ENCODE measurements at places on chromosomes 11 and 22.

GRCh38 chr11:113119074-113119473, 157.9 kb downstream of the NCAM1 start:
- DNase-seq = no peak

DNA sequence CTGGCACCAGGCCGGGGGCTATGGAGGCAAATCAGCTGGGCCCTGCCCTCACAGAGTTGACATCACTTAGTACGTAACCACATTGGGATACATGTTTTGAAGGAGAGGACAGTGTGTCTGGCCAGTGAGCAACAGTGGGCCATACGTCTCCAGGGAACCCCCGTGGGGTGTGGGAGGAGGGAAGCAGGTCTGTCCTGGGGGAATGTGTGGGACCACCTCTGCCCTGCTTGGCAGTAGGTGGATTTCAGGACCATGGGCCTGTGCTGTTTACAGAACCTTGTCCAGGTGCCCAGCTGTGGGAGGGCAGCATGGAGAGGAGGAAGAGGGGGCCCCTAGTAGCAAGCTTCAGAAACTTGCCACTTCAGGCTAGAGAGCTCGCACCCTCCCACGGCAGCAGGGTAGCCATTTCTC, 21.0 kb downstream of the P2RY2 start:
- no peak for DNase-seq

DNA sequence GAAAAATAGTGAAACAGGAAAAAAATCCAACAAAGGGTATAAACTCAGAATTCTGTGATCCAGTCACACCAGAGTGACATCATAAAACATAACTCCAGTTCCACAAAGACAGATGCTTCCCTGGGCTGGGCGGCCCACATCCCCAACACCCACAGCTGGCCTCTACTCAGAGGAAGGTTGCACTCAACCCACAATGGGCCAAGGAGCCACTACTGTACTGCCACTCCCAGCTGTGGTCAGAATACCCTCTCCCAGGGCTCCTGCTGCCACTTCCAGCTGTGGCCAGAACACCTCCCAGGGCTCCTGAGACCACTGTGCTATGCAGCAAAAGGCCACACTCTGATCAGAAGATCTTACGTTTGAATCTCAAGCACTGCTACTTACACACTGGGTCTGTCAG, 18.3 kb downstream of the SMCO4 start:
- DNase-seq = no peak

DNA sequence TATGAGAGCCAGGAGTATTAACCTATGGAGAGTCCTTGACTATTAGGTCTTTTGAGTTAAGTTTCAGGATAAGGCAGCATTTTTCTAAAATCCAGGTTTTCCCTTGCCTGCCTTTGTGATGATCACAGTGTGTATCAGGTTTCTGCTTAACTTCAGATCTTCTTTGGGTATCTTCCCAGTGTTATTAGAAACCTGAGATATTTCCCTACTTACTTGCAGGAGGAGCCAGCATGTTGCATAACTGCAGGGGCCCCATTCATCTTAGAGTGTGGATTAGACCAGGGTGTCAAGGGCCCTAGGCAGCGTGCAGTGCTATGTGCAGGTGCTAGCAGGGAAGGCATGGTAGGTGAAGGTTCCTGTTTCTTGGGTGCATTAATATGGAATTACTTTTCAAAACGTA, 69.5 kb downstream of the ZNRF3 start:
- peak; percentile 47 for DNase-seq

GRCh38 chr22:36922711-36923110, 9.3 kb downstream of the CSF2RB start:
- DNase-seq = no peak

DNA sequence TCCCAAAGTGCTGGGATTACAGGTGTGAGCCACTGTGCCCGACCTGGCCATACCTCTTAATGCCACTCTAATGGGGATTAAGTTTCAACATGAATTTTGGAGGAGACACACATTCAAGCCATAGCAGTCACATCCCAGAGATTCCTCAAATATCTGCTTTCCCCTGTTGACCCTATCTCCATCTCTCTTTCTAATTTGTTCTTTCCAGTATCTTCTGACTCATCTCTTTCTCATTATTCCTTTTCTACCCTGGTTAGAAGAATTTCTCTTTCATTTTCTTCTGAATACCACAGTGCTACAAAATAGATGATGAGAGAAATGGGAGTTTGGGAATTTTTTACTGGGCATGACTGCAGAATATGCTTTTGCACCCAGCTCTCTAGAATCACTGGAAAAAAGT, 5.1 kb downstream of the OR10V1 start:
- no peak for DNase-seq

DNA sequence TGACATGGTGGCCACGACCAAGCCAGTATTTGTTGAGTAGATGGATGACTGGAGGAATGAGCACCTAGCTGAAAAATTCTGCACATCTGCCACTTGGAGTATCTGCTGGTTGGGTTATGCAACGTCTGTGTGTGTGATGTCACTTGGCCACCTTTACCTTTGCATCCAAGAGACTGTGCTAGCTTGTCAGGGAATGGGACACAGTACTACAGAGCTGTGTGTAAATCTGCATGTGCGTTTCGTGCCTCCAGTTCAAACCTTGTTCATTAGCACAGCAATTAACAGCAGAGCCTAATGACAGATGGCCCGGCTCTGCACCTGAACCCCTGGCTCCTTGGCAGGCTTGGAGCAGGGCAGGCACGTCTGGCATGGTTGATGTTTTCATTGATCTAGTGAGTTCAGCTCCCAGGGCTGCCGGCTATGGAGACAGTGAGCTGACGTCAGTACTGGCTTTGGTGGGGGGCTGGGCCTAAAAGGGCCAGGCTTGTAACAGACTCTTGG, 188.4 kb upstream of the NAV2 start:
- no peak for DNase-seq

- no peak for DNase-seq
These were observed 80.3 kb upstream of the AKIP1 start for GRCh38 chr11:8830641-8831040.

DNA sequence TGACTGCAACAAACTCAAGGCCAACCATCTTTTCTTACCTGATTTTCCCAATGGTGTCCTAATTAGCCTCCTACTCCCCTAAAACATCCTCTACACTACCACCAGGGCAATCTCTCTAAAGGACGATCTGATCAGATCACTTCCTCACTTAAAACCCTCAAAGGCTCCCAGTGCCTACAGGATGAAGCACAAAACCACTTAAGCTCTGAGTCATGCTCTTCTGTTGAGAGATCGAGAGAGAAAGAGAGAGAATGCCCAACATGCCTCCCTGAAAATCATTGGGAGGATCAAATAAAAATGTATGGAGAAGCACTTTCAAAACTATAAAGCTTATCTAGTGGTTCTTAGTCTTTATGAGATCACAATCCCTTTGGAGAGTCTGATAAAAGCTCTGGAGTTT, 171.1 kb downstream of the CADM1 start:
- DNase-seq = no peak

DNA sequence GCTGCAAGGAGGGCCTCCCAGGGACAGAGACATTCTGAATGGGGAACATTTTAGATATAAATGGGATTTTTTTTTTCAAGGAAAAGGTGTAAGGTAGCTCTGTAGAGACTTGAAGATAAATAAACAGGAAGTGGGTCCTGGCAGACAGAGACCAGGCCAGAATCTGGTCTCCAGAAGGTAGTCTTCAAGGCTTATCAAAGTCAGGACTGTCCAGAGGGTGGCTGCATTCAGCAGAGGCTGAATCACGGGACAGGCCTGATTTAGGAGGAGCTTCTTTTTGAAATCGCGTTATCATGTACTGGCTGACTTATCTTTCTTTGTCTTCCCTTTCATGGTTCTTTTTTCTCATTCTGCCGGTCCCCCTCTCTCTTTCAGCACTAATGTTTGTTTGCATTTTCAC, 542.9 kb downstream of the NTM start:
- DNase-seq = no peak

DNA sequence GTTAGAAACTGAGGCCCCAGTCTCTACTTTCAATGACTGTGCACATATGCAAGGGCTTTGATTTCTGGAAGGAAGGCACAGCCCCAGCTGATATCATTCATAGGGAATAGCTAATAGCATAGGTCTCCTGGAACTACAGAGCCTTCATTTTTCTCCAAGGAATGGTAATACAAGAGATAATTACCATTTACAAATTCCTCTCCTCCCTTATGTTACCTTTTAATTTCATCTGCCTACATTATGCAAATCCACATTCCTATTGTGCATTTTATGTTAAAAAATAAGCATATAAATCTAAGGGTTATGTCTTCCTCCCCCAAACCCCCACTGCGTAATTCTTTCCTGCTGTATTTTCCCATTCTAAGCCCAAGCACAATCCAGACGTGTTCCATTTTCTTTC, 94.9 kb downstream of the AMBRA1 start:
- DNase-seq = no peak

- no peak for DNase-seq
These were observed 41.2 kb downstream of the MYEOV start for GRCh38 chr11:69335007-69335780.

DNA sequence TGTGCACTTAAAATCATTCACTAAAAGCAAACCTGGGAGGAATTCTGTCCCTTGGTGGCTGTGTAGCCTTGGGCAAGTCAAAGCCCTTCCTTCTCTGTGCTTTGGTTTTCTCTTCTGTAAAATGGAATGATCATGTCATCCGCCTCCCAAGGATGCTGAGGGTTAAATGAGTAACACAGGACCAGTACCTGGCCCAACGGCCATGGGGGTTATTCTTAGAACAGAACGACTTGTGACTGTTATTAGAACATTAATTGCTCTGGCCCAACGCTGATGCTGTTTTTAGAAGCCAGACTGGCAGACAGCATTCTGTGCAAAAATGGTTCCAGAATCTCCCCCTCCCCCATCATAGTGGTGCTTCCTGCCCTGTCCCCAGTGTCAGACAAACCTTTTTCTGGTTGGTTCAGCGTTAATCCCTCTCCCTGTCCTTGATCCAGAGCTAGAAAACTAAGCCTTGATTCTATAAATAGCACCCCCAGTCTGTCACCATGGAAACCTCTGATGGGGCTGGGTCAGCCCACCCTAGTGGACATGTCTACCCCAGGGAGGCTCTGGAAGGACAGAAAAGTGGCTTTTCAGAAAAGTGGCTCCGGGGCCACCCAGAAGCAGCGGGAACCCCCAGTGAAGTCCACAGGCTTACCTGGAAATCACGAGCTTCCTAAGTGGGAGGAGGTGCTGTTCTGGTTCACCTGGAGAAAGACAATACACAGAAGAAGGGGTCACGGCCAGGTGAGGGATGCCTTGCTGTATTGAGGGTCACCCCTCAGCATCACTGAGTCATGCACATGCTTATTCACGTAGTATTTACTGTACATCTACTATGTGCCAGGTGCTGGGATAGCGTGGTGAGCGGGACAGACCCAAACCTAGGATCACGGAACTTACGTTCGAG, 15.5 kb upstream of the TFIP11 start:
- DNase-seq = no peak

DNA sequence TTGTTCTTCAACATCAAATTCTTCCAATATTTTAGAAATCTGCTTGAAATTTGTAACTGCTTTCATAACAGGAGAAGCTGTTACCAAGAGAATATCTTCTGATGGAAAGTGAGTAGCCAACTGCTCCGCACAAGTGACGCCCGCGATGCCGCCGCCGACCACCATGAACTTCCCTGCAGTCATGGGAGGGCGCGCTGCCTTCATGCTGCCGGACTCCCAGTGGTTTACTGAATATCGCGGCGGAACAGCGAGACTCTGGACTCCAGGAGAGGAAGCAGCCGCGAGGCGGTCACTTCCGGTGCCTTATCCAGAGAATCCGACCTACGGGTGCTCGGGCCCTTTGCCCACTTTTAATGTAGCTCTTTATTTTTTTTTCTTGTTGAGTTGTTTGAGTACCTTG, 190.6 kb downstream of the GUCY1A2 start:
- DNase-seq = no peak

DNA sequence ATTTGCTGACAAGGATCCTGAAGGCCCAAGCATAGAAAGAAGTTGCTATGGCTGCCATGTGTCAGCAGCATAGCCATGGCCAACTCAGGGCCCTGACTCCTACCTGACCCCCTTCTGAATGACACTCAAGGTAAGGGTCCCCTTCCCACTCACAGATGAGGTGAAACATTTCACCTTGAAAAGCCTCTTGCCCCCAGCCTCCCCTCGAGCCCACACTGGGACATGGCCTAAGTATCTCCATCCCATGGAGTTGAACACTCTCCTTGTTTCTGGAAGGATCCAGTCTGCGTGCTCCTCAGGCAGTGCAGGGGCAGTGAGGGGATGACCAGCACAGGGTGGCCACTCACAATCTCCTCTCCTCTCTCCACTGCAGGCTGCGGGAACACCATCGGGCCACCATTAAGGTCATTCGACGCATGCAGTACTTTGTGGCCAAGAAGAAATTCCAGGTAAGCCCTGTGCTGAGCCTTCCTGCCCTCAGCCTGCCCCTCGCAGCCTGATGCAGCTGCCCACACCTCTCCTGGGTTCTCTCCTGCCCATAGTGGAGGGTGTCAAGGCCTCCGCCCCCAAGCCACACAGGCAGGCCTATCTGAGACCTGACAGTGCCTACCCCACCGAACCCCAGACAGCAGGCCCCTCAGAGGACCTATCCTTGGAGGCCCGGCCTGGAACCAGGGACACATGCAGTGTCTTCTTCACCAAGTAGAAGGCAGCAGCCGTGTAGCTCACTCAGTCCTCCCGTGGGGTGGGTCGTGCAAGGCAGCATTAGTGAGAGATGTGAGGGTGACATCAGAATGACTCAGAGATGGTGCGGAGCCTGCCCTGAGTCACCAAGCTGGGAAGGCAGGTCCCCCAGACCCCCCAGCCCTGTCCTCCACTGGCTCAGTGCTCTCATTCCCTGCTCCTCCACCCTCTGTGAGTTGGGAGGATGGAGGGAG, 68.9 kb upstream of the KCNQ1OT1 start:
- no peak for DNase-seq

DNA sequence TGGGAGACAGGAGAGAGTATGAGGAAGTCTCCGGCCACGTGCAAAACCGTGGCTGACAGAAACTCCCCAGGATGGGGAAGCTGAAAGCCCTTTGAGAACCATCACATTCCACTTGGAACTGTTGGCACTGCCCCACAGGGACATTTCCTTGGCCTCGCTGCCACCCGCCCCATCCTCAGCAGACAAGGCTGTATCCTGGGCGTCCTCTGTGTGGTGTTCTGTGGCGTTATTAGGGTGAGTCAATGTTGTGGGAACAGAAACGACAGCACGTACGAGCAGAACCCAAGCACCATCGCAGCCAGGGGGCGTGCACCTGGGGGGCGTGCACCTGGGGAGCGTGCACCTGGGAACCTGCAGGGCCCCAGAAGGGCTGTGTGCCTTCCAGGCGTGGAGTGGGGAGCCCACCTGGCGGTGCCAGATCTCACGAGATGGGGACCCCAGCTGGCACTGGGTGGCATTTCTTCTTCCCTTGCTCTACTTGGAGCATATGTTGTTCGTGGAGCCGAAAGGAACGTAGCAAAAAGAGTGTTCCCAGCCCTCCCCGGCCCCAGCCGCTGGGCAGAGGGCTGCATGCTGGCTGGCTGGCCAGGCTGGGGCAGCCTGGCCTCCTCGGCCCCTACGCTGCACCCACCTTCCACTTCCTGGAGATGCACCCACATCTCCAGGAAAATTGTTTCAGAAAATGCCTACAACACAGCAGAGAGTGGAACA, 35.4 kb downstream of the NFAM1 start:
- DNase-seq = no peak

- no peak for DNase-seq
These were observed 727.4 kb downstream of the ETS1 start for GRCh38 chr11:127859941-127860354.
